ENCODE measurements at places on chromosomes 13 and 19.
A peak's percentile ranks its signal among the peaks of the same experiment; 100 is the strongest.

DNA sequence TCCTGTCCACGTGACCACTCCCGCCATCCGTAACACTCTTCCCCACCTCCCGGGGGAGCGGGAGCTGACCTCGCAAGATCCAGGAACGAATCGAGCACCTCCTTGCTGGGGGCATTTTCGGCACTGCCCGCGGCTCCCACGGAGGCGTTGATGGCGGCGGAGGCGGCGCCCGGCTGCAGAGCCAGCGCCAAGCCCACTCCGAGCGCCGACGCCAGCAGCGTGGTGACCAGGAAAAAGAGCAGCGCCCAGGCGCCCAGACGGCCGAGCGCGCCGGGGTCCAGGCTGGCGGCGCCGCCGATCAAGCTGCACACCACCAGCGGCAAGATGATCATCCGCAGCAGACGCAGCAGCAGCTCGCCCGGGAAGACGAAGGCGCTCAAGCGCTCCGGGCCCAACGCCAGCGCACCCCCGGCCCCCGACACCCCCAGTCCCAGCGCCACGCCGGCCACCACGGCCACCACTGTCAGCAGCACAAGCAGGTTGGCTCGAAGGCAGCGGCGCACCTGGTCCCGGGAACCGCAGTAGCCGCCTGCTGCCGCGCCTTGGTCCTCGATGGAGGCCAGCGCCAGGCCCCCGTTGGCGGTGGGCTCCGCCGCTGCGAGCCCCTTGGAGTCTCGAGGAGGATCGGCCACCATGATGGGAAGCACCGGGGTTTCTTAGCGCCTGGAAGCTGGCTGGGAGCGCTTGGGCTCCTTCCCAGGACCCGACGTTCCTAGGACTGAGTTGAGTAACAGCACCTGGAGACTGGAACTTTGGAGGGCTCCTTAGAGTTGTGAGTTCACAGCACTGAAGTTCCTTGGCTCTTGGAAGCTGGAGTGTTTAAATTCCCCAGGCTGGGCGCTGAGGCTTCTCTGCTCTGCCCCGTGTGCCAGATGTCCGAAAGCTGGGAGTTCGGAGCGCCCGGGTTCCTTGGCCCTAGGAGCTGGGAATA lies 798 bp downstream of the SLC1A5 start:
- peak; percentile 17 for DNase-seq

DNA sequence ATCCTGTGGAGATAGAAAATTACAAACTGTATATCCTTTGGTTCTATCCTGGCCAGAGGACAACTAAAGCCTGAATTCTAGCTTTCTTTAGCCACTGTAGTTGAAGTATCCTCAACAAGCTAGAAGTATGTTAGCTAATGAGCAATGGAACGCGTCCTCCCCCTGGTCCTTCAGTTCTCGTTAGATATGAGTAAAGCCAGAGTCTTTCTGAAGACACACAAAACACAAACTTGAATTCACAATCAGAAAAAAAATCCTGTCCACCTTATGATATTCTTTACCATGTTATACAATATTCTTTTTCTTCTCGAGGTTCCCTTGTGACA lies 1527.0 kb upstream of the SLC10A2 start:
- no peak for DNase-seq

DNA sequence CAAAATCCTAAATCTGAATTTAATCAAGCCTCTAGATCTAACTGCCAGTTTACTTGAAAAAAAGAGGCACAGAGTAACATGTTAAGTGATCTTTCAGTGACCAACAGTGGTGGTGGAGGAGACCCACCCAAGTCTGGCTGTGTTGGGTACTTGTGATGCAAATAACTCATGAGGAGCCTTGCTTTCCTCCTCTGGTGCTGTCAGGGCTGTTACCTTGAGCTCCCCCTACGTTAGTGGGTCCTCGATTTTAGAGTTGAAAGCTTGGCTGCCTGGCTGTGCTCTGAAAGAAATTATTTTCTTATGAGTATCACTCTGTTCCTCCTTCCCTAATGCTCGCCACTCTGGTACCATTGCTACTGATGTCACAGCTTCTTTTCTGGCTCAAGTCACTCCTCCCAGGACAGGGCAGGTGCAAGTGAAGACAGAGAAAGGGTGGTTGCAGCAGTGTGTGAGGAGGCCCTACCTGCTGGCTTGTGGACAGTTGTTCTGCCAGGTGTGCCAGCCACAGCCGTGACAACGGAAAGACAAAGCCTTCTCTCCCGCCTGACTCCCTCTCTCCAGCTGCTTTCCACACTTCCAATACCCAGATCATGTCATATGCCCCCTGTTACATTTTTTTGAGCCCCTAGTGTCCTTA lies 6.5 kb upstream of the SUPT20H start:
- no peak for DNase-seq

GRCh38 chr19:49591731-49592485 lies 926 bp downstream of the PRR12 start:
- no peak for DNase-seq

- no peak for DNase-seq
Measured at GRCh38 chr13:50257646-50258045, 242.4 kb downstream of the KCNRG start.

GRCh38 chr13:99003851-99004471 lies 26.1 kb upstream of the DOCK9 start:
- no peak for DNase-seq

- DNase-seq = no peak
Measured at GRCh38 chr13:20550799-20551198, 16.2 kb upstream of the IFT88 start.

GRCh38 chr19:27746691-27747380 lies 1466.1 kb downstream of the UQCRFS1 start:
- no peak for DNase-seq

- DNase-seq = no peak
Measured at GRCh38 chr13:30042272-30042671, 191.9 kb upstream of the UBL3 start.

GRCh38 chr13:97561182-97561581 lies 127.2 kb downstream of the RAP2A start:
- no peak for DNase-seq

DNA sequence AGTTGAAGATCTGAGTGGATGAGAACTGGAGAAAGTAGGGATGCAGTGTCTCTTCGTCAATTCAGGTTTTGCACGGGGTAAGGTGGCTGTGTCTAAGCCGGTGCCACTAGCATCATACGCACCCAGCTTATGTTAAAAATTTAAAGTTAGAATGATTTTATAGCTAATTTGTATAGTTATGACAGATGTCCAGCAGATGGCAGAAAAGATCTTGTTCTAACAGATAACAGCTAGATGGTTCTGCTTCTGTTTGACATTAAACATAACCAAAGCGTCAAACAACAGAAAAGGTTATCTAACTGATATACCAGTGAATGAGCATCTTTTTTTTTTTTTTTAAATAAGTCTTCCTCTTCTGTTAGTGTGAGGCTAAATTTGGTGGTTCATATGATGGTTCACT lies 18.8 kb upstream of the EDDM13 start:
- DNase-seq = peak; percentile 83

GRCh38 chr13:38444904-38445303 lies 95.3 kb downstream of the UFM1 start:
- no peak for DNase-seq

DNA sequence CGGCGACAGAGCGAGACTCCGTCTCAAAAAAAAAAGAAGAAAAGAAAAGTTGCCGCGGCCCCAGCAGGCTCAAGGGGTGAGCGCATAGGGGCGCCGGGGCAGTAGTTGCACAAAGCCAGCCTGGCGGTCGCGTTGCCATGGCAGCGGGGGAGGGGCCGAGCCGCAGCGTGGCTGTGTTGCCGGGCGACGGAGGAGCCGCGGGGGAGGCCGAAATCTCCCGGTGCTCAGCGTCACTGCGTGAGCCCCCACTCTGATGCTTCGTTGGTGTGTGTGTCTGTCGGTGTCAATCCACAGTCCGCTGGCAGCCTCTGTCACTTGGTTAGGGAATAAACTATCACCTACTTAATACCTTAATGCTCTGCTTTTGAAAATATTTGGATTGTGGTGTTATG lies 82.9 kb upstream of the C1QTNF9B start:
- peak; percentile 30 for DNase-seq

DNA sequence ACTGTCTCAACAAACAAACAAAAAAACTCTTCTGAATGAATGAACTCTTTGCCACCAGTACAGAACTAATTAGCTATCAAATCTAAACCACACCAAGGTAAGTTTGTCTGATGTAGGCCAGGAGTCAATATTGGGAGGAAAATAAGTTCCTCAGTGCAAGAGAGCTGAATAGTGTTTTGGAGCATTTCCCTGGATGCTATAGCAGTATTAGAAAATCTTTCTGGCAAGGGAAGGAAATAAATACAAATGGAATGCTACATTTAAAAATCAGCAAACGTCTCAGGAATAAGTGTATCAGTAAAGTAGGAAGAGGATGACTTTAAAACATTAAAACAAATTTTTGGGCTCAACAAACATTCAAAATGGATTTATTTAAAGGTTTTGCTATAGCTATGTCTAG lies 81.3 kb upstream of the TMTC4 start:
- no peak for DNase-seq

- DNase-seq = peak; percentile 4
Measured at GRCh38 chr19:42281146-42281826, 12.2 kb downstream of the CIC start.

- peak; percentile 63 for DNase-seq
Measured at GRCh38 chr19:13098277-13099072, 4.2 kb downstream of the LYL1 start.

GRCh38 chr19:35846038-35846668 lies 6.2 kb downstream of the NPHS1 start:
- no peak for DNase-seq

- DNase-seq = no peak
Measured at GRCh38 chr13:44031555-44031954, 151.9 kb downstream of the LACC1 start.

DNA sequence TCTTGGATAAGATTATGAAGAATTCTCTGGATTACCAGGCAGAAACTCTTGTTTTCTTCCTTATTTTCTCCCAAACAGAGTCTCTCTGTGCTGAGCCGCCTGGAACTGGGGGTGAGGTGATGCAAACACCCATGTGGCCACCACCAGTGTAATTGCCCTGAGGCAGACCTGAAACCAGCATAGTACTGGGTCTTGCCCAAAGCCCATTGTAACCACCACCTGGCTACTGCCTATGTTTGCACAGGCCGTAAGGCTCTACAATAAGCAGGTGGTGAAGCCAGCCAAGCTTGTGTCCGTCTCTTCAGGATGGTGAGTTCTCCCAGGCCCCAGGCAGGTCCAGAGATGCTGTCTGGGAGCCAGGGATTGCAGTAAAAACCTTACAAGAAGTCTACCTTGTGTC lies 18.9 kb upstream of the KBTBD7 start:
- no peak for DNase-seq

DNA sequence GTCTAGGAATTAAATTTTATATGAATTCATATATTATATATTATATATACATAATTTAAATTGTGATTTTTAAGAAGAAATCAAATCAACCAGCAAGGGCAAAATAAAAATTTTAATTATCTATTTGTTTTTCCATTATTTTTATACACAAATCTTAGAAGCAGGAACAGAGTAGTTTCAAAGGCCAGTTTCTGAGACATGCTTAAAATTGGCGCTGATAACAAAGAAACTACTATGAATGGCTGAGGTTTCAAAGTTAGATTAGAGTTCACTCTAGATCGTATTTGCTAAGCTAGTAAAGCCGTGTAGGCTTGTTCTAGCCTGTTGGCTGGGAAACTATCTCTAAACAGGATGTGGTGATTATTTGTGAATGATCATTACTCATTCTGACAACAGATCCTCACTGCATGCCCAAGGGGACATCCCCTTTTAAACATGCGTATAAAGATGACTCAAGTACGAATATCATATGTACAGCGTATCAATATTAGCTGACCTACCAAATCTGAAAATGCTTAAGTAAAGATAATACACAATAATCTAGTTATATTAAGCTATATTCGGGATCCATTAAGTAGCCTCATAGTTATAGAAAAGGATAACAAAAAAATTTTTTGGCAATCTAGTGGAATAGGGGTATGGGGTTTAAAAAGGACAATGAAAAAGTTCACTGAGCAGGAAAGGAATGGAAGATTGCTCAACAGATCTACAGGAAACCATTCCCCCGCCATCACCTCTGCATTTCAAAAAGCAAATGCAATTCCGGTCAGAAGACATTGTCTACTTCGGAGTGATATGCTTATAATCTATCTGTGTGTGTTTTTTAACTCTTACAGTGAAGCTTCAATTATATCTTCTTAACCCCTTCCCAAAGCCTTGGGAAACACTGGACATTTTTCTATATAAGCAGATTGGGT lies 150.1 kb downstream of the SHISA2 start:
- DNase-seq = peak; percentile 58

DNA sequence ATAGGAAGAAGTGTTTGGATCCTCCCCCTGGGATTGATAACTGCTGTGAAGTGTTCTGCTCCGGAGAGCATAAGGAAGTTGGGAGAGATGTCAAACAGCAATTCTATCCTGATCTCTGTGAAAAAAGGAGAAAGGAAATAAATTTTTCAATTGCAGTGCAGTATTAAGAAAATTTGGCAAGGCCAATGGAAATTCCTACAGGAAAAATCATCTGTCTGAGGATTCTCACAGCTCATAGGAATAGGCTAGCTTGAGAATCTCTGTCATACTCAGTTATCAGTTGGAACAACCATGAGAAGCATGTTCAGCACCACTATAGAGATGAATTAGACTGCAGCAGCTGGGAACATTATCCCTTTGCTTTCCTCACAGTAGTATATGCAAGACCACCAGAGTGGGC lies 1238.9 kb upstream of the MIR17HG start:
- no peak for DNase-seq

DNA sequence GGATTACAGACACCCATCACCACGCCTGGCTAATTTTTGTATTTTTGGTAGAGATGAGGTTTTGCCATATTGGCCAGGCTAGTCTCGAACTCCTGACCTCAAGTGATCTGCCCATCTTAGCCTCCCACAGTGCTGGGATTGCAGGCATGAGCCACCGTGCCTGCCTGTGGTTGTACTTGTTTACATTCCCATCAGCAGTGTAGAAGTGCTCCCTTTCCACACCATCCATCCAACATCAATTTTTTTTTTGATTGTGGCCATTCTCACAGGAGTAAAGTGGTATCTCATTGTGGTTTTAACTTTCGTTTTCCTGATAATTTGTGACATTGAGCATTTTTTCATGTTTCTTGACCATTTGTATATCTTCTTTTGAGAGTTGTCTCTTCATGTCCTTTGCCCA lies 1019.4 kb upstream of the SLC10A2 start:
- no peak for DNase-seq

DNA sequence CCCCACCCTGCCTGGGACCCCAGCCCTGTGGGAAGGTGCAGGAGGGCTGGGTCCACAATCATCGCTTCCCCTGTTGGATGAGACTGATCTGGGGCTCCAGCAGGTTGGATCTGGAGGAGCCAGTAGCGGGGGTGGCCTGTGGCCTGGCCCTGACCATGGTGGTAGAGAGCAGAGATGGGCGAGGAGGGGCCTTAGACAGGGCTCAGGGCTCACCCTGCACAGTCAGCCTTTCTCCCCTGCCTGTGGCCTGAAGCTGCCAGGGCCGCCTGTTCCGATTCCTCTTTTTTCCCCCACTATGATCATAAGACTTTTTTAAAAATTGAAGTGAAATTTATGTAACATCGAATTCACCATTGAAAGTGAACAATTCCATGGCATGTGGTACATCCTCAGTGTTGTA lies 18.2 kb downstream of the SIN3B start:
- peak; percentile 23 for DNase-seq

DNA sequence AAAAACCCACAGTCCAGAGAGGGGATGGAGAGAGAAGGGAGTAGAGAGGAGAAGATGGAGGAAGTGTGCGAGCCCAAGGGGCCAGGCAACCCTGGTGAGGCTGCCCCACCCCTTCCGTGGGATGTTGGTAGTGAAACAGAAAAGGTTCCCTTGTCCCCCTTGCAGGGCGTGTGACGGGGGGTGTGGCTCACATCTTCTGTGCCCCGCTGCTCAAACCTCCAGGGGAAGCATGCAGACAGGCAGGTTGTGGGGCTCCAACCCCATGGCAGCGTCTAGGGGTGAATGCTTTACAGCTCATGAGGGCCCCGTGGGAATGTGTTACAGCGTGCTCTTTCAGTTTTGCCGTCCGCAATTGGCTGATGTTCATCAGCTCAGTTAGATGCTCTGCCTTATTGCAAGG lies 14.7 kb upstream of the EVI5L start:
- no peak for DNase-seq

All from CD14-positive monocyte (primary cell).